ENCODE measurements at places on chromosomes 2 and 18. TPM values are rescaled to one million over a fixed set of nuclear protein-coding genes. Genes with fewer than 3 reads are reported as not detected.

Gene AOX1
- polyA plus RNA-seq = 13.4 TPM

DNA sequence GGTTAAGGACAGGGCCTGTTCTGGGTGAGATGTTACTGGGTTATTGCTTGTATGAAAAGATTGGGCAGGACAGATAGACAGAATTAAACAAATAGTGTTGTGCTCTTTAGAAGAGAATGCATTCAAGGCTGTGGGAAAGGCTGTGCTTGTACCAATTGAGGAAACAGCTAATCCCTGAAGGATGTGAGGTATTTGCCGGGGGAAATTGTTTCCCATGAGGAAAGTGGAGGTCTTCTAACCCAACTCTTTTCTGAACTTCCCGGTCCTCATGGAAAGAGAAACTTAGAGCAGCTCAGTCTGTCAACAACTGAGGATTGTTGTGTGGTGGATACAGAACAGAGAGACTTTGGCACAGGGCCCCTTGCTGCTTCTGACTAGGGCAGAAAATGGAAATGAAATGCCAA is 9.5 kb downstream of the SLC1A4 start:
- DNase-seq = no peak

- DNase-seq = no peak
These were observed 33.6 kb downstream of the TRIB2 start for GRCh38 chr2:12750166-12750905.

Gene IMPACT
- polyA plus RNA-seq = 44.4 TPM

Gene DOK1
- polyA plus RNA-seq = 10.1 TPM

- no peak for DNase-seq
These were observed 34.2 kb downstream of the RAB12 start for GRCh38 chr18:8643326-8643878.

GRCh38 chr2:168892327-168892726 is 2.1 kb upstream of the SPC25 start:
- DNase-seq = no peak

DNA sequence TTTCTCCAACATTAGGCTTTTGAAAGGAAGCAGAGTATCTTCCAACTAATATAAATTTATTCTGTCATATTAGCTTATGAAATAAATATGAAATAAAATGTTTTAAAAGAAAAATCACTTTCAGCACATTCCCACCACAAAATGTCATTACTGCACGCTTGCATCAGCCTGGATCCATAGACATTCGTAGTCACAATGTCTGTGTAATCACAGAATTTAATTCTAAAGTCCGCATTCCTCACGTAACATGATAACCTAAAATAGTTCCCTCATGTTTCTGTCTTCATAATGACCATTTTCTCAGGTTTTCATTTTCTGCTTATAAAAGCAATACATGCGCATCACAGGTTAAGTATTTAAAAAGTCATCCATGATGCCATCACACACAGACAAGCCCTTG is 47.1 kb downstream of the HDAC4 start:
- no peak for DNase-seq

Gene M1AP
- 0.39 TPM for polyA plus RNA-seq

DNA sequence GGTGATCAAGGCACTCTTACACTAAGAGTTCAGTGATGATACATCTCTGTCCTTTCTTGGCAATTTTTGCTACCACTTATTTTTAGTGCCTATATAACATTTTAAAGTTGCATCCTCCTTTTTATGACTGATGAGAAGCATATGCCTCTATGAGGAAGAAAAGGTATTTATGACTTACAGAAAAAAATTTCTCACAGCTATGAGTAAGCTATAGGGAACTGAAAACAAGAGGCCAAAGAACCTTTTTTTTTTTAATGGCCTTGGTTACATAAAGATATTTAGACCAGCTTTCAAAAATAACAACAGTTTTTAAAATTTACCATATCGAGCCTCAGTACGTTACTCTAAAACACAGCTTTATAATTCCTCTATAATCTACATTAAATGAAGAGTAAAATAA is 21.3 kb downstream of the MBD5 start:
- no peak for DNase-seq

GRCh38 chr2:135832891-135833290 is 4.1 kb downstream of the LCT start:
- no peak for DNase-seq

Gene RNU2-63P
- polyA plus RNA-seq = not detected

Gene IFIH1
- polyA plus RNA-seq = 14.2 TPM

Gene EVA1A
- 25.2 TPM for polyA plus RNA-seq

- no peak for DNase-seq
These were observed 127.1 kb downstream of the AGPS start for GRCh38 chr2:177519534-177520115.
